Stimulated activated CD4-positive, alpha-beta T cell treated with anti-CD3 and anti-CD28 coated beads, TNF-alpha, amount 100 ng/mL, for 24 hours (primary cell): ENCODE measurements at places on chromosomes 1 and 21.

DNA sequence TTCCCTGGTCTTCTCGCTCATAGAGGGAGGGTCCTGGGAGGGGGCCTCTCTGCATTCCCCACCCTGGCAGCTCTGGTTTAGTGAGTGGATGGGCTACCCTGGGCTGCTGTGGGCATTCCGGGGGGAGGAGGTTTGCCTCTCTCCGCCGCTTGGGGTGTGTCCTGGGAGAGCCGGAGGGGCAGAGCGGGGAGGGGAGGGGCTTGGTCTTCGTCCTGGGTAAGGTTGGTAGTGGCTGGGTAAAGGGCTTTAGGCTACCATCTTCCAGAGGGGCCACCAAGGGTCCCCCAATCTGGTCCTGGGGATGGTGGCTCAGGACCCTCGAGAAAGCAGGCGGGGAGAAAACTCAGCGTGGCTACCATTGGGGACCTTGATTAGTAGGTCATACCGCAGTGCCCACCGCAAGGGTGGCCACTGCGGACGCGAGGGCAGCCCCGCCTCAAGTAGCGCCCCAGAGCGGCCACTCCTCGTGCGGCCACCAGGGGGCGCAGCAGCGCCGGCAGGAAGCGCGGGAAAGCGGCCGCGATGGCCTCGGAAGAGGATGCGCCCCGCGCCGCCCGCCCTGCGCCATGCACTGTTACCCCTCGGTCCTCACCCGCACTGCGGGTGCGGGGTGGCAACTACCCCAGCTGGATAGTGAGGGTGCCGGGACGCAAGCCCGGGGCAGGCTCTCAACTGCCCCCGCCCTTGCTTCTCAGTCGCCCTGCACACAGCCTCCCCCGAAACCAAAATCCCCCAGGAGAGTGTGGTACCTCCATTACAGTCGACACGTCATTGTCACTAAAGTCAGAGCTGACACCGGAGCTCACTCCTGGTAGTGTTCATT, 44.1 kb upstream of the SLC25A33 start:
- DNase-seq, result peak; percentile 31

- DNase-seq, result no peak
These were observed 261.3 kb downstream of the DISC1 start for GRCh38 chr1:231887866-231888265.

GRCh38 chr1:235996048-235996785, 68.7 kb downstream of the NID1 start:
- no peak for DNase-seq

GRCh38 chr1:11501491-11501897, 22.5 kb downstream of the DISP3 start:
- DNase-seq, result no peak

DNA sequence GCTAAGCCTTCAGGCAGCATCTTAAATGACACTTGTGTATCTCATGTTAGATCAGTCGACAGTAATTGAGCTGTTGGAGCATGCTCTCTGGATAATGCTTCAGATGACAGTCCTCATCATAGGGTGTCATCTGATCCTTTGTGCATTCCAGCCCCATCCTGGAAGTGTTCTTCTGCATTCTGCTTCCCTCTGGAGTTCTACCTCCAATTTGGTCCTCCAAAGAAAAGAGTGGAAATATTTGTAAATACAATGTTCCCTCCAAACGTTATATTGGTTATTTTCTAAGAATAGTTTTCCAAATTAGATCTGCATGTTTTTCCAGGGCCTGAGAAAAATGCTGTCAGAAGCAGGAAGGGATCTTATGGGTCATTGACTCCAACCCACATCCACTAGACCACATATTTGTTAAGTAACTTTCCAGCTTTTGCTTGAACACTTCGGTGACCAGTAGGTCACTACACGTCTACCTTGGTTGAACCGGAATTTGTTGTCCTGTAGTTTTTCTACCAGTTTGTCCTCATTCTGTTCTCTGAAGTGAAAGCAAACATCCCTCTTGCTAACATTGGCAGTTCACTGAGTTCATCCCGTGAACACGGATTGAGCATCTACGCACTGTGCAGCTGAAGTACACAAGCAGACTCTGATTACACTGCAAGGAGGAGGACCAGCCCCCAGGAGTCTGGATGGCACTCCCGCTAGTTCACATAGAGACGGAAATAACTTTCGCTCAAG, 136.0 kb downstream of the TLR5 start:
- DNase-seq, result no peak

DNA sequence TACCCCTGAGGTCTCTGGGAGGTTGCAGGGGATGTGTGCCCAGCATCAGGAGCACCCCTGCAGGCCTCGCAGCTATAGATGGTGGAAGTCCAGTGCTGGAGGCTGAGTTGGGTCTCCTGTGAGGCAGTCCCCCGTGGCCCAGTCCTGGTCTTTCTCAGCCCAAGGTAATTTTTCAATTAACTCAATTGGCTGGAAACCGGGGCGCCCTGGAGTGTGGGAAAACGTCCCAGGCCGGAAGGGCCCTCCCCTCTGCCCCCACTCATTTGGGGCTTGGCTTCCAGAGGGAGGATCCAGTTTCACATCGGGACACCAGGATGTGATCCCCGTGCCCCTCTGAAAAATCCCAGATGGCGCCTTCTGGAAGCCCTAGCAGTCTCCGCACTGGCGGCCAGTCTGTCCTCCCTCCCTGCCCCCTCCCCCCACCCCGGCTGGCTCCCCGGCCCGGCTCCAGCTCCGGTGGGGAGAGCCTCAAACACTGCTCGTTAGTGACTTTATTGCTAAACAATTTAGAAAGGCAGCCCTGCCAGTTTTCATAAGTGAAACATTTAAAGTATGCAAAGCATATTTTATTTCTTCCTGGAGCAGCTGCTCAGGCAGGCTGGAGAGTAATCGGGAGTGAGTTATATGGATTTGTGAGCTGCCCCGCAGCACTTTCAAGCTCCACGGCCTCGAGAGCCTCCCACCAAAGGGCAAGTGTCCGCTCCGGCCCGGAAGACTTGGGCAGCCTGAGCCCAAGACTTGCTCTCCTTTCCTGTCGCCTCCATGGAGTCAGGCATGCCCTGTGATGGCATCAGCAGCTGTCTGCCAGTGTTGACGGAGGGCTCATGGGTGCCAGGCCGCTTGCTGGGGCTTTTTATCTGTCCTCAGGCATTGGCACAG, 208.2 kb upstream of the TMEM51 start:
- DNase-seq, result no peak

- no peak for DNase-seq
These were observed 10.9 kb downstream of the AKNAD1 start for GRCh38 chr1:108845991-108846390.

GRCh38 chr21:37766129-37766528, 150.1 kb downstream of the KCNJ6 start:
- no peak for DNase-seq

DNA sequence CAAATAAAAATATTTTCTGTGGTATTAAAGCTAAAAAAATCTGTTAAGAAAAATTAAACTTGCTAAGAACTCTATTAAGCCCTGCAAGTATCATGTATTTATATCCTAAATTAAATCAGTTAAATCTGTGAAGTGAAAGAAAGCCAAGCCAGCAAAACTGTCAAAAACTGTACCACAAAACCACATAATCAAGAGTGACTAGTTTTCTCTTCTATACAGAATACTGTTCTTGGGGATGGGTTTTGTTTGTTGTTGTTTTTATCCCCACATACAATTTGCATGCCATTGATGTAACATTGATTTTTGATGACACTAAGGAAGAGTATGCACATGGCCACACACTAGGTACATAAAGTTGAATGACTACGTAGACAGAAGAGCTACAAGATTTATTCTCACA, 20.4 kb downstream of the DPH5 start:
- no peak for DNase-seq

DNA sequence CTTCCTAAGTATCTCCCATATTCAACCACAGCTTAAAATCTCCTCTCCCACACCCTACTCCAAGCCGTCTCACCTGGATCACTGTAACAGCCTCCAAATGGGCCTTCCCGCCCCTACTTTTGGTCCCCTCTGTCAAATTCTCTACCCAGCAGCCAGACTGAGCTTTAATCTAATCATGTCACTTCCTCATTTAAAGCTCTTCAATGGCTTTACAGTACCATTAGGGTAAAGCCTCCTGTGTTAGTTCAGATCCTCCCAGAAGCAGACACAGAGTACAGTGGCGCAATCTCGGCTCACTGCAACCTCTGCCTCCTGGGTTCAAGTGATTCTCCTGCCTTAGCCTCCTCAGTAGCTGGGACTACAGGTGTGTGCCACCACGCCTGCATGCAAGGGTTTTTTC, 46.8 kb upstream of the PSEN2 start:
- no peak for DNase-seq

DNA sequence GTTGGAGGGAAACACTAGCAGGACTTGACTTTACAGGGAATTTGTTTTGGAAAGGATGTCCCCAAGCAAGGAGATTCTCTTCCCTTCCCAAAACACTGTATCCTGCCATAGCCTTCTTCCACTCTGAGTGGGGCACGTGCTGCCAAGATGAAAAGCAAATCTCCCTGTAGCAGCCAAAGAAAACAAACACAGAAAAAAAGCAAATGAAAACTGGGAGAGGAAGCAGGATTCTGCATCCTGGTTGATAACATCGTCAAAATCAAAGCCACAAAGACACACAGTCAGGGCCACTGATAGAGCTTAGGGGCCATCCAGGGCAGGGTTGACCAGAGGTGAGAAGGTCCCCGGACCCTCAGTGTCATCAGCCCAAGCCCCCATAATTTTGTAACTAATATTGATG, 16.0 kb upstream of the MTARC2 start:
- no peak for DNase-seq

DNA sequence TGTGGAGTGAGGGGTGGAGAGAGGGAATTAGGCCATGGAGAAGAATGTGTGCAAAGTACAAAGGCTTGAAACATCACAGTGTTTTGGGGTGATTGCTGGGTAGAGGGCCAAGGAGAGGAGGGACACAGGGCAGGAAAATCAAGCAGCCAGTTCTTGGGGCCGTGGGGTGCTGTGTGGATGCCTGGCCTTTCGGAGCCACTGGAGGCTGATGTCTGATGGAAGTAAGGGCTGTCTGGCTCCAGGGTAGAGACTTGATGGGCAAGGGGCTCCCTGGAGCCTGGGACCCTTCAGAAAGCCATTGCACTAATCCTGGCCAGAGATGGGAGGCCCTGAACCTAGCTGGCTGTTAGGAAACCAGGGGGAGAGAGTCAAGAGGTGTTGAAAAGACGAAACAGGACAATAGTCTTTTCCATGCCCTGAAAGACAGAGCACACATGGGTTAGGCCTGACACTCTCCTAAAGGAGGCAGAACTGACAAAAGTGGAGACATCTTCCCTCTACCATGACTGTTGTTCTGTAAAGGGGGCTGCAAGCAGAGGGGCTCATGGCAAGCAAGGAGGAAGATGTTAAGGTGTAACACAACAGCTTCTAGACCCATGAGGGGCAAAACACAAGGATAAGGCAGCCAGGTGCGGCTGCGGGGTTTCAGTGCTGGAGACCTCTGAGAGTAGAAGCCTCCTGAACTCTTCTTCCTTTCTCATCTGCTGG, 21.0 kb downstream of the ATF3 start:
- no peak for DNase-seq

- no peak for DNase-seq
These were observed 5.9 kb upstream of the CTRC start for GRCh38 chr1:15432324-15432723.

DNA sequence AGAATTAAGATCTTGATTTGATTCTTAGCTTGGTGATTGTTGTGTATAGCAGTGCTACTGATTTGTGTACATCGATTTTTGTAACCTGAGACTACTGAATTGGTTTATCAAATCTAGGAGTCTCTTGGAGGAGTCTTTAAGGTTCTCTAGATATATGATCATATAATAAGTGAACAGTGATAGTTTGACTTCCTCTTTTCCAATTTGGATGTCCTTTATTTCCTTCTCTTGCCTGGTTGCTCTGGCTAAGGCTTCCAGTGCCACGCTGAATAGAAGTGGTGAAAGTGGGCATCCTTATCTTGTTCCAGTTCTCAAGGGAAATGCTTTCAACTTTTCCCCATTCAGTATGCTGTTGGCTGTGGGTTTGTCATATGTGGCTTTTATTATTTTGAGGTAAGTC, 61.5 kb upstream of the LYST start:
- DNase-seq, result no peak

DNA sequence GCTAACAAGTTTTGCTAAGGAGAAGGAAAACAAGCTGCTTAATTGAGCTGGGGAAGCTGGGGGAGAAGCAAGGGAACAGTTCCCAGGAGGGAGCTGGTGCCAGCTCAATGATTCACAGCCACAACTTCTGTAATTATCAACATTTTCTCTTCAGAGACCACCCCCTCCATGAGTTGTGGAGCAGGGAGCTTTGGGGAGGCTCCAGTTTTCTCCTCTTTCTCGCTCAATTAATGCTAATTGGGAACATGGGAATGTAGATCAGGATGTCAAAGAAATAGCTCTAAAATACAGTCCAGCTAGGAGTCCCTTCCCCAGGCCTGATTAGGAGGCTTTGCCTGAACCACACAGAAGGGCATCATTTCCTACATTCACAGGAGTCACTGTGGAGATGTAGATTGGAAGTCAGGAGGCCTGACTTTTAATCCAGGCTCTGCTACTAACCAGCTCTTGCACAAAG, 12.1 kb upstream of the MNDA start:
- no peak for DNase-seq

- no peak for DNase-seq
These were observed 32.4 kb downstream of the ZNF326 start for GRCh38 chr1:90027281-90027680.

DNA sequence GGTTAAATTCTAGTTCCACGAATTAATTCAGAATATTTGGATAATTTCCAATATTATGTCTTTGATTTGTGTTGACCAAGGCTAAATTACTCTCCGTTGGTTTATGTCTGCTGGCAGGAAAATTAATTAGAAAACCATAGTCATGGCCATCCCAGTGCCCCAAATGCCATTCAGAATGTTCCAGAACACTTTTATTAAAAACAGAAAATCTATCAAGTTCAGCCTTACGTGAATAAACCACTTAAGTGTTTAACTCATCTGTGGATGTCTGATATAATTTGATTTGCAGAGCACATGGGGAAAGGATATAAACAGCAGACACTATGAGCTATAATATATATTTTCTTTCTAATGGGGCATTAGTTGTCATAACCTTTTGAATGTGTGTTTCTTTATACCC, 480.7 kb downstream of the MRPL39 start:
- DNase-seq, result no peak

- DNase-seq, result no peak
These were observed 31.3 kb upstream of the TRIM67 start for GRCh38 chr1:231130544-231130943.

DNA sequence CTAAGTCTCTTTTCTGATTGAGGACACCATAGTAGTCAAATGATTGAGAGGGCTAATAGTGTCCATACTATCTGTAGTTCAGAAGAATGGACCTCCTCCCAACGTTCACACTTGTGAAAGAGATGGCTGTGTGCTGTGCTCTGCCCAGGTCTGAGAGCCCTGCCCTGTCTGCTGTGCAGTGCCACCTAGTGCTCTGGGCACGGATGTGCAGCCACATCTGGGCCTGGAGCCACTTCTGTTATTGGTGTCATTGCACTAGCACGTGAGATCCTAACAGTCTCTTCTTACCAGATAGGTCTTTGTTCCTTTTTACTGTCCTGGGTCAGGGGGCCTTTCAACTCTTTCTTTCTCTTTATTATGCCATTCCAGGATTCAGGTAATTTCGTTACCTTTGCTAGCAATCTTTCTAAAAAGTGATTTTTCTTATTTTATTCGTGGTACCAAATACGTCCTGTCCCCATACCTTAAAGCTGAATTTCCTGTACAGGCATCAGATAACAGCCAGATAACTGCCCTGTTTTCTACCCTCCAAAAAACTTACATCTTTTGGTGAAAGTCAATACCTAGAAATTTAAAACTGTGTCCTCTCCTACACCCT, 21.7 kb downstream of the INTS3 start:
- peak; percentile 50 for DNase-seq
